K562 (cell line): ENCODE measurements at places on chromosomes 11 and 22.

DNA sequence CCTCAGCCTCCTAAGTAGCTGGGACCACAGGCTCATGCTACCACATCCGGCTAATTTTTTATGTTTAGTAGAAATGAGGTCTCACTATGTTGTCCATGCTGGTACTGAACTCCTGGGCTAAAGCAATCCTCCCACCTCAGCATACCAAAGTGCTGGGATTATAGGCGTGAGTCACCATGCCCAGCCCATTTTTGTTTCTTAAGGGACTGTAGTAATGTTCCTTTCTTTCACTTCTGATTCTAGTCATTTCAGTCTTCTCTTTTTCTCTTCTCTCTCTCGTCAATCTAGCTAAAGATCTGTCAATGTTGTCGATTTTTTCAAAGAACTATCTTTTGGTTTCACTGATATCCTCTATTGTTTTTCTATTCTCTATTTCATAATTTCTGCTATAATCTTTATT is 111.0 kb upstream of the APOA1 start:
- no peak for DNase-seq

DNA sequence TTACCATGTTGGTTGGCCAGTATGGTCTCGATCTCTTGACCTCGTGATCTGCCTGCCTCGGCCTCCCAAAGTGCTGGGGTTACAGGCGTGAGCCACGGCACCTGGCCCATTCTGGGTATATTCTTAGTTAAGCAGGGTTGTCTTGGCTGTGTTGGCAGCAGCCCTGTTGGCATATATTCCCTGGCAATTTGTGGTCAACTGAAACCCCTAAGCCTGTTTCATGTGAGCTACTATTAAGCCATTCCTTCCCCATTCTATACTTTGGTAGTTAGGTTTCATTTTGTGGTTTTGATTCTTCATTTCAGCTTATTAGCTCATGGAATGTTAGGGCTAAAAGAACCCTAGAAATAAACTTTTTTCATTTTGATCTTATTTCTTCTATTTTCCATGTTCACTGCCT is 22.2 kb upstream of the IL18BP start:
- no peak for DNase-seq

- DNase-seq = peak; percentile 93
Observed at GRCh38 chr11:124762105-124762623, at the start of gene ESAM. Gene ESAM (minus strand): TSS chr11:124762290. CDS start chr11:124762154, 136 bp downstream.

DNA sequence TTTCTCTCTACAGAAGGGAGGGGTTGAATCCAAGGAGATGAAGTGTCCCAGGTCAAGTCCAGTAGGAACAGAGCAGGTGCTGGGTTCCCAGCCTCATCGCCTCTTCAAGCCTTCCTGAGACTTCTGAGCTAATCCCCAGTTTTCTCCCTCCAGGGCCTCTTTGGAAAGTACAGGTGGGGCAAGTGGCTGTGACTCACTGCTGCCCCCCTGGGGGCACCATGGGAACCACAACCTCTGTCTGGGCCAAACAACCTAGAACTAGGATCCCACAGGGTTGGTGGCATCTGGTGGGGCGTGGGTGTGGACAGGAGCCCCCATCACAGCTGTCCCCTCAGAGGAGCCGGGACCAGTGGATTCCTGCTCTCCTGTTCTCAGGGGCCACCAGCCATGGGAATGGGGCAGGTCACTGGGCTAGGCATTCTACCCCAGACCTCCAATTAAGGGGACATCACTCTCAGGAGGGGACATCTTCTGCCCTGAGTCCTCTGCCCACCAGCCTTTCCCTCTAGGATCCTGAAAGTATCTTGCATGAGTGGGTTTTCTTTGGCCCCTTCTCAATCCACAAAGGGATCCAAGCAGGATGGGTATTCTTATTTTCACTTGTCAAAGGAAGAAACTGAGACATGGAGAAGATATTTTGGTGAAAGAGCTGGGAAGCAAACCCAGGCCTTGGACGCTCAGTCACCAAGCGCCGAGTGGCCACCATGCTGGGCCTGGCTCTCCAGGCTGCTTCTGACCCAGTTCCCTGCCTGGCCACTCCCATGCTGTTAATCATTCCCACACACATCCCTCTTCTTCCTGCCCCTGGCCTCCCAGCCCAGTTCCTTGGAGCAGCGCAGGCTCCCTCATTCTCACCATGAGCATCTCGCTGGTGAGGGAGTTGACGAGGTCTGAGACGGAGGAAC is 23.8 kb downstream of the LRRC10B start:
- DNase-seq = peak; percentile 88

DNA sequence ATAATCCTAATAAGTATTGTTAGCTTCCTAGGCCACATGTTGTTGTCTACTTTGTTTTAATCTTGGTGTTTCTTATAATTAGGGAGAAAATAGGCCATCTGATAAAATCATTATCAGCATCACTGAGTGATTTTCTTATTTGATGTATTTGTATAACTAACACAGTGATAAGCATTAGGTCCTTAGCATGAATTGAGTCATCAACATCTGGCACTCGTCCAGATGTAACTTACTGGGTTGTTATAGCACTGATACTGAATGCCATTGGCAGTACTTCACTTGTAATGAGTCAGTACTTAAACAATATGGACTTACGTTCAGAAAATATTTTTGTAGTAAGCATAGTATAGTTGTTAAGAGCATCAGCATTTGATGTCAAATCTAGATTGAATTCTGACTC is 16.2 kb downstream of the API5 start:
- peak; percentile 44 for DNase-seq

GRCh38 chr22:37909766-37910165 is 3.7 kb downstream of the MICALL1 start:
- no peak for DNase-seq

DNA sequence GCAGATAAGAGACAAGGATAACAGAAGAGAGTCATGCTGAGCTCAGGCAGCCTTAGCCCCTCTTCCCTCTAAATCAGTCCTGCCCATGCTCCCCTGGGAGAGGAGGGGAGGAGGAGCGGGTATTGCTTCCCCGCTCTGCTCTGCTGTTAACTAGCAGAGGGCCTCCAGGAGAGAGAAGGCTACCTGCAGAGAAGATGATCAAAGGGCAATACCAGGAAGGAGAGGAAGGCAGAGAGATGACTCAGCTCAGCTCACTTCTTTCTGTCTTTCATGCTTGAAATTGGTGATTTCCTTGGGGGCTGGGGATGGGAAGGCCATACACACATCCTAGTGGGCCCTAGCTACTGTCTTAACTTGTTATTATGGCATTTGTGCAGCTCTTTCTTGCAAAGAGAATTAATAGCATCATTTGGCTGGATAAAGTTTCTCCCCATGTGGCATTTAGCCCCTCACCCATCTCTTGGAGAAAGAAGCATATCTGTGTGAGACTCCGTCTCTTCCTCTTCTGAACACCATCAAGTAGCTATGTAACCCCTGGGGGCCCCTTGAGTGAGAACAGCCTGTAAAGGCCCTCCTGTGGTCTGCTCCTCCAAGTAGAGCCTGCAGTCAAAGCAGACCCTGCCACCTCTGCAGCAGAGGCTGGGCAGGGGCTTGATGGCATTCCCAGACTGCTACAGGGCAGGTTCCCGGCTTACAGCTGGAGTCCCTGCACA is 33.4 kb upstream of the AMOTL1 start:
- no peak for DNase-seq

GRCh38 chr22:40430991-40431390 is 60.6 kb downstream of the SGSM3 start:
- DNase-seq = no peak

GRCh38 chr11:62708793-62709192 is 1.3 kb downstream of the GNG3 start:
- DNase-seq = no peak

- no peak for DNase-seq
Observed at GRCh38 chr11:2426826-2427521, 17.3 kb downstream of the TRPM5 start.
